ENCODE measurements at places on chromosomes 4 and X.

GRCh38 chrX:137227151-137227550 lies 193.4 kb upstream of the GPR101 start:
- DNase-seq: no peak

DNA sequence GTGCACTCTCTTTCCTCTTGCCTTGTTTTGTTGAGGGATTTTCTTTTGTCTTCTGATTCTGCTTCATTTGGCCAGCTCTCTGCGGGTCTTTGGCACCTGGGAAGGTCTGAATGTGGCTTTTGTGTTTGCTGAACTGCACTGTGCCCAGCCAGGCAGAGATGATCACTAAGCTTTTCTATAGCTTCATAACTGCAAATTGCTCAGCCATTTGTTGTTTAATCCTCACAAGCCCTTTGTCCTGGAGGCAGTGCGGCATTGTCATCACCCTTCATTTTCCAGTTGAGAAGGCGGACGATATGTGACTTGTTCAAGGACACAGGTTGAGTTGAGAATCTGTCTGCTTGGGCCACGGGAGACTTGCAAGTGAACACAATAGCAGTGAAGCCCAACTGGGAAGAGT lies 46.0 kb upstream of the SFRP2 start:
- DNase-seq: no peak

DNA sequence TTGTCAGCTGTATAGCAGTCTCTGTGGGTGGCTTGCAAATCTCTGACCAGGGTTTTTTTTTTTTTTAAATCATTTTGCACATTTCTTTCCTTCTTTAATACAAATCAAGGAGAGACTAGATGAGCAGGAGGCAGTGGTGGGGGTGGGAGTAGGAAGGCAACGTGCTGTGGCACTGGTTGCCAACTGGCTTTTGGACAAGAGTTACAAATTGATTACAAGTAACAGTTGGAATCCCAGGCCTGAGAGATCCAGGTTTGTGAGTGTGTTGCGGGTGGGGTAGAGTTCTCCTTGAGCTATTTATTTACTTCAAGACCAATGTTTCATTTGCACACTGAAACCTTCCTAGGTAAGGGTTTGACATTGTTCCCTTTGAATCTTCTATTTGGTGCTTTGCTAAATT lies 325.3 kb downstream of the AFF2 start:
- no peak for DNase-seq

- no peak for DNase-seq
Observed at GRCh38 chr4:36041340-36041739, 203.0 kb downstream of the ARAP2 start.

- DNase-seq: no peak
Observed at GRCh38 chrX:24981030-24981429, 34.7 kb downstream of the ARX start.
